ENCODE measurements at places on chromosomes 12 and 14.
A peak's percentile ranks its signal among the peaks of the same experiment; 100 is the strongest.

GRCh38 chr12:52682938-52683574 lies 2.8 kb upstream of the KRT1 start:
- no peak for DNase-seq

DNA sequence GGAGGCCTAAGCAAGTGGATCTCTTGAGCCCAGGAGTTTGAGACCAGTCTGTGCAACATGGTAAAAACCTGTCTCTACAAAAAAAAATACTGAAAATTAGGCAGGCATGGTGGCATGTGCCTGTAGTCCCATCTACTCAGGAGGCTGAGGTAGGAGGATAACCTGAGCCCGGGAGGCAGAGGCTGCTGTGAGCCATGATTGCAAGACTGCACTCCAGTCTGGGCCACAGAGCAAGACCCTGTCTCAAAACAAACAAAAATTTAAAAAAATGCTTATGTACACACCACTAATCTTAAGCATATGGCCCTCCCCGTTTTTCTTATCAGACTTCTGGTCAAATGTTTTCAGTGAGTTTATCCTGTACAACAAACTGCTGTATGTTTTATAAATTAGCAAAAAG lies 1.7 kb upstream of the GNPNAT1 start:
- DNase-seq = no peak

GRCh38 chr14:58428118-58428683 lies 682 bp downstream of the KIAA0586 start:
- DNase-seq = no peak

DNA sequence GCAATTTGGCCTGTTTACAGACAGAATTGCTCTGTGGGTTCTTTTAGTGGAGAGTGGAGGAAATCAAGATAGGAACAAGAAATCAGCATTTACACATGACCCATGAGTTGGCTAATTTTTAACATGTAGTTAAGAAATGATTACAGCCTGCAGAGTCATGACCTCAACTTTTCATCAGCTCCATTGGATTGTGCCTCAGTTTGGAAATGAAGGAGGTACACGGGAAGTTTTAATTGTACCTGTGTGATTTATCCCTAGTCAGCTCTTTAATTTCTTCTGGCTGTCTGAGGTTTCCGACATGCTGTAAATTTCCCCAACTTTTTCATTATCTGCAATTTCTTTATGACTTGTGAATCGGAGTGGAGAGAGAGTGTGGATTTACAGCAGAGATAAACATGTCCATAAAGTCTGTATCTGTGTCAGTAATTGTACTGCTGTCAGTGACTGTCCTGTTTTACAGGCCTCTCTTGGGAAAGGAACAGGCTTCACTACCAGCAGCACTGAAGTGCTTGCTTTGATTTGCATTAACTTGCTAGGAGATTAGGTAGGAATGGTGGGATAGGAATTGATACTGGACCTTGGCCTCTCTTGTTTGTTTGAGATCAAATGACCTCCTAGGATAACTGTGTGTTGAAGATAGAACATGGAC lies 49.2 kb downstream of the LIN52 start:
- DNase-seq = no peak

DNA sequence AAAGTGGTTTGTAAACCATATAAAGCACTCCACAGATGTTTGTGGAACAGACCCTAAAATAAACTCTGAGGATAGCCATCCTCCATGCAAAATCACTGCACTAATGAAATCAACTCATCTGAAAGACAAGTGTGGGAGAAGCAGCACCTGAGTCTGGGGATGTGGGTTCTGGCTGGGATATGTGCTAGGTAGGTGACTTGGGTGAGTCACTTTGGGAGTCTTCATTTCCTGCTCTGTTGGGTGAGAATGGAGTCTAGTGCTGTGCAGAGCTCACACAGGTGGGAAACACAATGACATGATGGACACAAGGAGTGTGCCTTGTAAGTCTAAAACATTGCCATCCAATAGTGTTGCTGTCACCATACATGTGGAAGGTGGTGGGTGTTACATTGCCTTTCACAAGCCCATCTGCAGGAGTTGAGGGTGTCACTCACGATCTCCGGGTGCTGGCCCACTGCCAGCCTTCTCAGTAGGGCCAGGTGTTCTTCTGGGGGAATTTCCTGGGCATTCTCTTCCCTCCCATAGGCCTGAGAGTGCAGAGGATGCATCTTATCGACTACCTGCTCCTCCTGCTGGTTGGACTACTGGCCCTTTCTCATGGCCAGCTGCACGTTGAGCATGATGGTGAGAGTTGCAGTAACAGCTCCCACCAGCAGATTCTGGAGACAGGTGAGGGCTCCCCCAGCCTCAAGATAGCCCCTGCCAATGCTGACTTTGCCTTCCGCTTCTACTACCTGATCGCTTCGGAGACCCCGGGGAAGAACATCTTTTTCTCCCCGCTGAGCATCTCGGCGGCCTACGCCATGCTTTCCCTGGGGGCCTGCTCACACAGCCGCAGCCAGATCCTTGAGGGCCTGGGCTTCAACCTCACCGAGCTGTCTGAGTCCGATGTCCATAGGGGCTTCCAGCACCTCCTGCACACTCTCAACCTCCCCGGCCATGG lies 2.0 kb downstream of the SERPINA4 start:
- DNase-seq = no peak

DNA sequence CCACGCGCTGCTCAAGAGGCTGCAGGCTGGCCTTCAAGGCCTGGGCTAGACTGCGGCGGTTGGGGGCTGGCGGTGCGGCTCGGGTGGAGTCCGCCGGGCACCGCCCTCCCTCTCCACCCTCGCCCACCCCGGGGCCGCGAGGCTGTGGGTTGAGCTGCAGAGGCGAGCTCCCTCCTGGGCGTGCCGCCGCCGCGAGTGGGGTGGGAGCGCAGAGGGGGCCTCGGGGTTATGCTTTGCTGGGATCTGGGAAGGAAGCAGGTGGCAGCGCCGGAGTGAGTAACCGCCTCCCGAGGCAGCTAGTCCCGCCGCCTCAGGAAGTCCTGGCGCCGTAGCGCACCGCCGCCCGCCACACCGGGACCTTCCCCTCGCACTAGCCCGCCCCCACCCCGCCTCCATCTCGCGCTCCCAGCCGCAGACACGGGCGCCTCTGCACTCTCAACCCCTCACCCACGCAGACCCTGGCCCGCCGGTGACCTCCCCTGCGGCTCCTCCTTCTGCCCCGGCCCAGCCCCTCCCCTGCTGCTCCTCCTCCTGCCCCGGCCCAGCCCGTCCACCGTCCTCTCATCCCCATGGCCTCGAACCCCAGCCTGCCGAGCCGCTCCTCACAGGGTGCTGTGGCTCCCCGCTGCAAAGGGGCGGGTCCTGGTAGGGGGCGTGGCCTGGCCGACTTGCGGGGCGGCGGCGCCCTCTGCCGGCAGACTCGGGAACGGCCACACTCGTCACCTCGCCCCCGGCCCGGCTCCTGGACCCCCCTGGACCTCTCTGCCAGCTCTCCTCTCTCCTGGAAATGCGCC lies 16.6 kb downstream of the TAMALIN start:
- DNase-seq = peak; percentile 98

- DNase-seq = no peak
Measured at GRCh38 chr14:99574099-99574880, 29.7 kb downstream of the CCDC85C start.

GRCh38 chr14:99562856-99563748 lies 40.9 kb downstream of the CCDC85C start:
- DNase-seq = no peak

GRCh38 chr12:50929831-50930230 lies 22.5 kb upstream of the HIGD1C start:
- DNase-seq = no peak

DNA sequence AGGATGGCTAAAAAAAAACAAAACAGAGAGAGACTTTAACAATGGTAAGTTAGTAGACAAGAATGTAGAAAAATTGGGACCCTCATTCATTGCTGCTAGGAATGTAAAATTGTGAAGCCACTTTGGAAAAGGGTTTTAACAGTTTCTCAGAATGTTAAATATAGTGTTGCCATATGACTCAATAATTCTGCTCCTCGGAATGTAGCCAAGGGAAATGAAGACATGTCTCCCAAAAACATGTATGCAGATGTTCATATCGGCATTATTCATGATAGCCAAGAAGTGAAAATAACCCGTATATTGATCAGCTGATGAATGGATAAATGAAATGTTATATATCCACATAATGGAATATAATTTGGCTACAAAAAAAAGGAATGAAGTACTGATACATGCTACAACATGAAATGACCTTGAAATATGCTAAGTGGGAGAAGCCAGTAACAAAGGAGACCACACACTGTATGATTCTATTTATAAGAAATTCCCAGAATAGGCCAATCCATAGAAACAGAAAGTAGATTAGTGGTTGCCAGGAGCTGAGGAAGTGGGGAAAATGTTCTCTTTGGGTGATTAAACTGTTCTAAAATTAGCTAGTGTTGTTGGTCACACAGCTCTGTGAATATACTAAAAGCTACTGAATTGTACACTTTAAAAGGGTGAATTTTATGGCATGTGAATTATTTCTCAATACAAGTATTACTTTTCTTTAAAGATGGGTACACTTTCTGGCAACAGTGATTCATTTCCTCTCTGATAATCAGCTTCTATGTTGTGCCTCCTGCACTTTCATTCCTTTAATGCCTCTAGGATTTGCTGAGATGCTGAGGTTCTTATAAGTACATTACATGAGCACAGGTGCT lies 132.5 kb downstream of the DAAM1 start:
- no peak for DNase-seq

DNA sequence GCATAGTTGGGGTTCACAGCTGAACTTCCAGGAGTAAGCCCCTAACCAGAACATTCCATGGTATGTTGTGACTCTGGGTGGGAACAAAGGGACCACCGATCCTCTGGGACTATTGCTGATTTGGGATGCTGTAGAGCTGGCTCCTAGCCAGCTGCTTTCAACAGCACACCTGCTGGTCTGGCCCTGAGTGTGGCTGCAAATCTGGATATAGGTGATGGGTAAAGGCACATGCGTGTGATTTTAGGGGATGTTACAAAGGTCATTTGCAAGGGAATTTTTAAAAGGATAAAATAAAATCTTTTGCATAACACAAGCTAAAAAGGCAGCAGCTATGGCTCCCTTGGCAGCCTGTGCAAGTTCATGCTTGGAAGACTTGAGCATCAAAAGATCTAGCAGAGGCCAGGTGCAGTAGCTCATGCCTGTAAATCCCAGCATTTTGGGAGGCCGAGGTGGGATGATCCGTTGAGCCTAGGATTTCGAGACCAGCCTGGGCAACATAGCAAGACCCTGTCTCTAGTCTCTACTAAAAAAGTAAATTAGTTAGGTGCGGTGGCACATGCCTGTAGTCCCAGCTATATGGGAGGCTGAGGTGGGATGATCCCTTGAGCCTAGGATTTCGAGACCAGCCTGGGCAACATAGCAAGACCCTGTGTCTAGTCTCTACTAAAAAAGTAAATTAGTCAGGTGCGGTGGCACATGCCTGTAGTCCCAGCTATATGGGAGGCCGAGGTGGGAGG lies 1.6 kb downstream of the ALDH2 start:
- DNase-seq = no peak

- no peak for DNase-seq
Measured at GRCh38 chr14:21455592-21455911, 371 bp downstream of the CHD8 start.

GRCh38 chr14:34837801-34838322 lies 37.3 kb downstream of the BAZ1A start:
- DNase-seq = no peak

GRCh38 chr14:101476258-101476915 lies 84.9 kb upstream of the DIO3 start:
- DNase-seq = no peak

DNA sequence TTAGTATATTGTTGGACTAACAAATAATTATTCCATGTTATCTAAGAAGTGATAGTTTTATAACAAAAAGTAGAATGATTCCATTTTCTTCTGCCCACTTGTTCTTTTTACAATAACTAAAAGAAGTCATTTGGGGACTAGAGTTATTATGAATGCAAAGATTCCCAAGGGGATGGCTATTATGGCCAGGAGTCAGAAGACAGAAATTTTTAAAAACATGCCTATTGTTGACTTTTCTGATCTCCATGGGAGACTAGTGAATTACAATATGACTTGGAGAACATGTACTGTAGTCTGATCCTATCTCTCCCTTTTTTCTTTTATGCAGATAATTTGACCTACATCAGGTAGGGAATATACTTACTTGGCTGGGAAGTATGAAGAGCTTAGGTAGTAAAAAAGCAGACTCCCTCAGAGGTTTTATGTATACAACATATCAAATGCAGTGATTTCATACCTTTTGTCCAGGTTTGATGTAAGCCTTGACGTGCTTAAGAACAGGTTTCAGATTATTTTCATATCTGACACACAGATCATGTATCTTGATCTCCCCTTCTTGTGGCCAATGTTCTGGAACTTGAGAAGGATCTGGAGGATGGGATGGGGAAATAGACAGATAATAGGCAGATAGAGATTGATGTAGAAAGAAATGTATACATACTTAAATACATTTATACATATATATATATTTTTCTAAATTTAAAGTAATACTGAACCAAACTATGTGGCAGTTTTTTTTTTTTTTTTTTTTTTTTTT lies 41.0 kb upstream of the KCNJ8 start:
- no peak for DNase-seq

- no peak for DNase-seq
Measured at GRCh38 chr12:109020146-109020795, 597 bp downstream of the SVOP start.

DNA sequence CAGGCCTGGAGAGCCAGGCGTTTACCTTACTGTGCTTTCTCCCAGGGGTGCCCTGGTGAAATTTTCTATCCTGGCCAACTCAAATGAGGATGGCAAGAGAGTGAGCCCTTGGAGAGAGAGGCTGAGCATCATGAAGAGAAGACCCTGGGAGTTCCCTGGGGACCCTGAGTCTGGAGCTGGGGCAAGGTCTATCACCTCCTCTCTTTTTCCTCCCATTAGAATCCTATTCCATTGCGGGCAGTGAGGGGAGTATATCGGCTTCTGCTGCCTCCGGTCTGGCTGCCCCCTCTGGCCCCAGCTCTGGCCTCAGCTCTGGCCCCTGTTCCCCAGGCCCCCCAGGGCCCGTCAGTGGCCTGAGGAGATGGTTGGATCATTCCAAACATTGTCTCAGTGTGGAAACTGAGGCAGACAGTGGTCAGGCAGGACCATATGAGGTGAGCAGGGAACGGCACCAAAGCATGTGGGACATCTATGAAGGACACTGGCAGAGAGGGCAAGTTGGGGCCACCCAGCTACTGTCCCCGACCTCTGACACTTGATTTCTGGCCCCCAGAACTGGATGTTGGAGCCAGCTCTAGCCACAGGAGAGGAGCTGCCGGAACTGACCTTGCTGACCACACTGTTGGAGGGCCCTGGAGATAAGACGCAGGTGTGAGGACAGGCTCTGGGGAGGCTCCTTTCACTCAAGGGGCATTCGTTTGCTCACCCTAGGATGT lies 1.6 kb downstream of the ARHGEF25 start:
- peak; percentile 50 for DNase-seq

GRCh38 chr14:88815980-88816379 lies 8.5 kb upstream of the TTC8 start:
- DNase-seq = no peak

GRCh38 chr14:51972566-51972965 lies 16.8 kb upstream of the RTRAF start:
- no peak for DNase-seq

DNA sequence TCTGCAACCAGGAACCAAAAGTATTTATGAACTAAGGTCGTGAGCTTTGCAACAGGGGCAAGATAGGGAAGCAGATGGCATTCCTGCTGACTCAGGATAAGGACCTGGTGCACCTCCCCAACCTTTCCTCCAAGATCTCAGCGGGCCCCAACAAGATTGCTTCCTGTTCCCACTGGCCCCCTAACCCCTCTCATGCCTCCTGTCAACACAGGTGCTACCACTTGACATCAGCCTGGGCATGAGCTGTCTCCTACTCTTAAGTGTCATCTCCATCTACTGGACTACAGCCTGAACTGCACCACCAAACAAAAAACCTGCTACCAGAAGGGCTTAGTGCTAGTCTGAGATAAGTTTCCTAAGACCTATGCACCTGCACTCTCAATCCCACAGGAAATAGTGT lies 32.7 kb downstream of the MED6 start:
- no peak for DNase-seq

GRCh38 chr12:2678426-2678825 lies 116.3 kb upstream of the FKBP4 start:
- peak; percentile 38 for DNase-seq
